ENCODE measurements at places on chromosomes 6 and 20.

DNA sequence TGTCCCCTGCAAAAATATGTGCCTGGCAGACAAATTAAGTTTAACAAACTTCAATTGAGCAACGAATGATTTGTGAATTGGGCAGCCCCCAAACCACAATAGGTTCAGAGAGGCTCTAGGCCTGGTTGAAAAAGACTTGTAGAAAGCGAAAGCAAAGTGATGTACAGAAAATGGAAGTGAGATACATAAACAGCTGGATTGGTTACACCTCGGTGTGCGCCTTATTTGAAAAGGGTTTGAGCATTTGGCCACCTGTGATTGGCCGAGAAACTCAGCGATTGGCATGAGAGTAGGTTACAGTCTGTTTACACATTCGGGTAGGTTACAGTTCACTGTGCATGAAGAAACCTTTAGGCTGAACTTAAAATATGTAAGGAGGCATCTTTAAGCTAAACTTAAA lies 136.9 kb downstream of the CD83 start:
- no peak for DNase-seq

DNA sequence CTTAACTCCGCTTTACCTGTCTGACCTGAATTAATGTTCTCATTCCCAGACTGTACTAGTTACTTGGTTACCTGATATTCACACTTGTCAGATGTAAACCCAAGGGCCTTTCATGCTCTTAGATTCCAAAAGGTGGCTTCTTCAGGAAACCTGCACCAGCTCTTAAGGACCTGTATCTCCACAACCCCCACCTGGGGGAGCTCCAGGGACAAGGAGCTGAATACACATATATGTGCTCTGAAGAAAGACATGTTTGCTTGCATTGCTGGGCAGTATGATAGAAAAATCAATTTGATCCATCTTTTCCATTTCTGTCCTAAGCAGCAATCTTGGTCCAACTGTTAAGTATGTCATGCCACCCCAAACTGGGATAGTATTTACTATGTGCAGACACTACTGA lies 64.8 kb upstream of the POU3F2 start:
- DNase-seq: peak; percentile 11

- peak; percentile 54 for DNase-seq
Observed at GRCh38 chr6:168060521-168060931, 18.5 kb downstream of the FRMD1 start.

DNA sequence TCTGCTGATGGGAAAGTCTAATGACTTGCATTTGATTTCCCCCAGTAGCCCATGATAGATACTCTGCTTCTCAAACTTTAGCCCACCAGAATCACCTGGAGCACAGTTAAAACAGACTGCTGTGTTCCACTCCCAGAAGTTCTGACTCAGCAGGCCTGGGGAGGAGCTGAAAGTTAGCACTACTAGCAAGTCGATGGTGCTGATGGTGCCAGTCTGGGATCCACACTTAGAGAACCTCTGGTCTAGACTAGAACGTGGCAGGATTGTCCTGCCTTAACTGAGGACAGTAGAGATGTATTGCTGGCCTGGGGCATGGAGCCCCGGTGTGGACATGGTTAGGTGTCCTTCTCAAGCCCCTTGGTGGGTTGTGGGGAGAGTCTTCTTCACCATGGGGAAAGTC lies 8.7 kb downstream of the TOX2 start:
- no peak for DNase-seq

DNA sequence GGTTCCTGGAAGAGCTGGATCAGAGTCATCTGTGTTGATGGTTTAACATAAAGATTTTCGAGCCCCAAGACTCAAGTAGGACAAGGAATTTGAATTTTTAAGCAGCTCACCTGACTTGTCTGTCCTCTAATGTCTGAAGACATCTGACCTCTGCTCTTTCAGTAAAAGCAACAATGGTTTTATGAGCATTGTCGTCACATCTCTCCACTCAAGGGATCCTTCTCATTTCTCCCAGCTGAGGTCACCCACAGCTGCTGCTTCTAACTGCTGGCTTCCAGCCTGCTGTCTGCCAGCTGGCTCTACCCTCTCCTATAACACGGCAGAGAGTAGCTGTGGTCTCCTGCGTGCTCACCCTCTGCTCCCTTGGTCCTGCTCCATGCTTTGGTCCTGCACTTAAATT lies 24.7 kb upstream of the HDAC2 start:
- DNase-seq: peak; percentile 96
